Cortex of kidney (tissue), 1 donor: ENCODE measurements at places on chromosomes 16 and 17.

GRCh38 chr17:48131216-48131824 lies 23.8 kb downstream of the SNX11 start:
- DNase-seq, result no peak

DNA sequence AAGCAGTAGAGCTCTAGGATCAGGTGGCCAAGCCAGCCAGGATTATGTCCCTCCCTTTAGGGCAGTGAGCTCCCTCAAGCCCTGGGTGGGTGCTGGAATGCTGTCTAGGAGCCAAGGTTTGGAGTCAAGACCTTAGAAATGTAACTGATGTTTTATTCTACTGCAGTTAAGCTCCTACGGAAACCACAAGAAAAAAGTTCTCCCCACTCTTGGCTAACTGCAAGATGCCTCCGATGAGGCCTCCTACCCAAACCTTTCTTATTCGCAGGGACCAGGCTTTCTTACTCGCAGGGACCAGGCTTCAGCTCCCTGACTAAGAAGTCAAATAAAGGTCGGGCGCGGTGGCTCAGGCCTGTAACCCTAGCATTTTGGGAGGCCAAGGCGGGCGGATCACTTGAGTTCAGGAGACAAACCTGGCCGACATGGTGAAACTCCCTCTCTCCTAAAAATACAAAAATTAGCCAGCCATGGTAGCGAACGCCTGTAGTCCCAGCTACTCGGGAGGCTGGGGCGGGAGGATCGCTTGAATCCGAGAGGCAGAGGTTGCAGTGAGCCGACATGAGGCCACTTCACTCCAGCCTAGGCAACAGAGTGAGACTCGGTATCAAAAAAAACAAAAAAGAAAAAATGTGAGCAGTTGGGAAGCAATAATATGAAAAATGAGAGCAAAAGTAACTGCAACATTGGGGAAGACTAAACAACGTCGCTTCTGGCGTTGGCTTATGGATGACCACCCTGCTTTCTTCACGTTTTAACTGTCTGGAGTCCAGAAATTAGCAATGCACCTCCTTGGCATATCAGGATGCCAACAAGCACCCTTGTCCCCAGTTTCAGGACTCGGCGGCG lies 31.7 kb upstream of the ARL4D start:
- DNase-seq, result no peak

- DNase-seq, result no peak
Measured at GRCh38 chr17:37116671-37117185, 168.0 kb downstream of the AATF start.

DNA sequence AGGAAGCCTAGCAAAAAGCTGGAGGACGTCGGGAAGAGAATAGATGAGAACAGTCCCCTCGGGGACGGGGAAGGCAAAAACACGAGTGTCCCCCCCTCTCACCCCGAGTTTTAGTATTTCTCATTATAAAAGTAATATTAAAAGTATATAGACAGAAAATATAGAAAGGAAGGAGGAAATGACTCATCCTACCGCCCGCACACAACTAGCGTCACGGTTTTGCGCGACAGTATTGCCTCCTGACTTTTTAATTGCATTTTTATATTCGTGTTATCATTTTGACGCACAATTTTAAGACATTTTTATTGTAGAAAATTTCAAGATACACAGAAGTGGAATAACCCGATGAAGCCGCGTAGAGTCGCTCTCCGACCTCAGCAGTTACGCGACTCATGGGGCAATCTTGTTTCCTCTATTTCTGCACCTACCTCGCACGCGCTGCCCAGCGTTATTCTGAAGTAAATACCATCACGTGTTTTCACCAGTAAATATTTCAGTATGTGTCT lies 652 bp upstream of the SLC25A19 start:
- DNase-seq, result no peak

DNA sequence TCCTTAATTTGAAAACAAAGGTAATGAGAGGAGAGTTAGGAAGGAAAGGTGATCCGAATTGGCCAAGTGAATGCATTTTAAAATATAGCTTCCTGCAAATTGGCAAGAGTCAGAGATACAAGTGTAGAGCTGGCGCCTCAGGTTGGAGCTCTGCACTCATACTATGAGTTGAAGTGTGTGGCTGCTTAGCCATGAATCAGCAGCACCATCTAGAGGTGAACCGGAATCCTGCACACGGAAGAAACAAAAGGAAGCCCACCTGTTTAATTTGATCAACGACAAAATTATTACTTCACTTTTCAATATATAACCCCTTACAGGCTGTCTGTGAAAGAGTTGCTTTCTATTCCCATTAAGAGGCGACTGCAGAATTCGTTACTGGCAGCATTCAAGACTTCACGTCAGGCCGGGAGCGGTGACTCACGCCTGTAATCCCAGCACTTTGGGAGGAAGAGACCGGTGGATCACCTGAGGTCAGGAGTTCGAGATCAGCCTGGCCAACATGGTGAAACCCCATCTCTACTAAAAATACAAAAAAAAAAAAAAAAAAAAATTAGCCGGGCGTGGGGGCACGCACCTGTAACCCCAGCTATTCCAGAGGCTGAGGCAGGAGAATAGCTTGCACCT lies 1253.7 kb upstream of the CDH8 start:
- no peak for DNase-seq

DNA sequence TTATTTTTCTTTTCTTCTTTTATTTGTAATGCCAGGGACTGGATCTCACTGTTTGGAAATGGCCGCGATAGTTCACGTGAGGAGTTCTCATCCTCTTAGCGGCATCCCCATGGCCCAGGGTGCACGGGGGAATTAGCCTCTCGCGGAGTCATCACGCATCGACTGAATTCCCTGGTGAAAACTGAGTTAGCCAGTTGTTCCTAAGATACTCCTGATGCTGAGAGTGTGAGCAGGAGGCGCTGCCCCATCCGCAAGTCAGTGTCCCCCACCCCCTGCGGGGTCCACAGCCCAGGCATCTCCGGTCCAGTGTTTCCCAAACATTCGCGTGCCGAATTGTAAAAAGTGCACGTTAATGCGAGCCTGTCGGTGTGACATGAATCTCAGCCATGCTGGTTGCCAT lies 277.2 kb downstream of the CPPED1 start:
- no peak for DNase-seq

DNA sequence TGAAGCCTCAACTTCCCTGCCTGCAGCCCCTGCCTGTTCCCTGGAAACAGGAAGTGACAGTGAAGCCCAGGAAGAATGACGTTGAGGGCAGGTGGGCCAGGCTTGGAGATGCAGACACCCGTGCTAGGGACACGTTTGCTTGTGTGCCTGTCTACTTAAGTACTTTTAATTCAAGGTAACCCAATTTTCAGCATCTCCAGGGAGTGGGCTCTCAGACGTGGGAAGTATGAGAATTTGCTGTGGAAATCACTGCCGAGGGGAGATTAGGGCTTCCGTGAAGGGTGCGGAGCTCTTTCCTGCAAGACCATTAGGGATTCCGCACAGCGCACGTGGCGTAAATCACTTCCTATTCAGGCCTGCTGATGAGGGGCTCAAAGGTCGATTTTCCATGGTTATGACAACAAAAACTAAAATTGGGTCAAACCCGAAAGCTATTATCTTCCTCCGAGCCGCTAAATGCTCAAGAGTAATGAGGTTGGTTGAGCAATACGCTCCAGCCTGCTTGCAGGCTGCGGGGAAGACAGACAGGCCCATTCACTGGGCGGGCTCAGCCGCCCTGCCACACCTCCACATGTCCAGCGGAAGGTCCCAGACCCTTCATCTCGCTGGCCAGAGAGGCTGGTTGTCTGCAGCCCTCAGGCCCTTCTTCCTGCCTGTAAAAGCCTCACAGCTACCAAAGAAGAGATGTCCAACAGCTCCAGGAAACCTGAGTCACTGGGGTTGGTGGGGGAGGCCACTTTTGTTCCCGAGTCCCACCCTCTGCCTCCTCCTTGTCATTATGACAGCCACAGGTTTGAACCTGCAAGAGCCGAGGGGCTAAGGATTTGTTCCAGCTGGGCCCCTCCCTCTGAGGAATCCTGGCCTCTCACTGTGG lies 109.9 kb downstream of the RBFOX3 start:
- DNase-seq, result no peak

DNA sequence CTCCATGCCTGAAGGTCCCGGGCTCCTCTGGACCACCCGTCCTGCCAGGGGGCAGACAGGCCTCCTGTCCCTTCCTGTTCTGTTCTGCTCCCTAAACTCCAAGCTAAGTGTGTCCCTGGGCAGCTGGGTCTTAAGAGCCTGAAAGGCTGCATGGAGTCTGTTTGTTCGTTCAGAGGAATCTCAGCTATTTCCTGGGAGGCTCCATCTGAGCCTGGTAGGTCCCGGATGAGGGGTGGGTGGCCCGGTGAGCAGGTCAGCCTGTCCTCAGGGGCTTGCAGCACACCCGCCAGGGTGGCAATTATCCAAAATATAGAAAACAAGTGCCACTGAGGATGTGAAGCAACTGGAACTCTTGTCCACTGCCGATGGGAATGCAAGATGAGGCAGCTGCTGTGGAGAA lies 12.6 kb downstream of the ACTG1 start:
- DNase-seq, result no peak

DNA sequence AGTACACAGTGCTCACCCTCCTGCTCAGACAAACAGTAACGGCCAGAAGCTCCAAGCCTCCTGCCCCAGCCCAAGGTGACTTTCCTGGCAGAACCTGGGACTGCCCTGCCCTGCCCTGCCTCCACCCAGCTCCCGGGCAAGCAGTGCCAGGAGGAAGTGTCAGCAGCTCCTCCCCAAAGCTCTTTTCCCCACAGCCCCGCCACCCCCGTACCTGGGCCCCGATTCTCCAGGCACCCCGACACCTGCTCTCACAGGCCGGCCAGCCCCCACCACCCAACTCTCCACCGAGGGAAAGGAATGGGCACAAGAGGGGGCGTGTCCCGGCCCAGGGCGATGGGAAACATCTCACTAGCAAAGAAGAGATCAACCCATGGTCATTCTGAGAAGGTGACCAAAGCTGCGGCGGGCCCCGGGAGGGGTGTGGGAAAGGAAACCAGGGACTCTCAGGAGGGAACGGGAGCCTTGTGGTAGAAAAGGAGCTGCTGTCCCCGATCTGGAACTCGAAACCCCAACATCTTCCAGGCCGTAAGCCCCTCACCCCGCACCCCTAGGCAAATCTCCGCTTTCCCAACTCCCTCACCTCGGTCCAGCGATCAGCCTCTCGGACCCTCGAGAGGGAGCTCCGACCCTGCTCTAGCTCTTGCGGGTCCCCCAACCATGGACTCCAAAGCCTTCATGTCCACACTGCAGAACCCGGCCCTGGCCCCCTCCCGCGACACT lies 1.2 kb downstream of the BCAR1 start:
- no peak for DNase-seq

DNA sequence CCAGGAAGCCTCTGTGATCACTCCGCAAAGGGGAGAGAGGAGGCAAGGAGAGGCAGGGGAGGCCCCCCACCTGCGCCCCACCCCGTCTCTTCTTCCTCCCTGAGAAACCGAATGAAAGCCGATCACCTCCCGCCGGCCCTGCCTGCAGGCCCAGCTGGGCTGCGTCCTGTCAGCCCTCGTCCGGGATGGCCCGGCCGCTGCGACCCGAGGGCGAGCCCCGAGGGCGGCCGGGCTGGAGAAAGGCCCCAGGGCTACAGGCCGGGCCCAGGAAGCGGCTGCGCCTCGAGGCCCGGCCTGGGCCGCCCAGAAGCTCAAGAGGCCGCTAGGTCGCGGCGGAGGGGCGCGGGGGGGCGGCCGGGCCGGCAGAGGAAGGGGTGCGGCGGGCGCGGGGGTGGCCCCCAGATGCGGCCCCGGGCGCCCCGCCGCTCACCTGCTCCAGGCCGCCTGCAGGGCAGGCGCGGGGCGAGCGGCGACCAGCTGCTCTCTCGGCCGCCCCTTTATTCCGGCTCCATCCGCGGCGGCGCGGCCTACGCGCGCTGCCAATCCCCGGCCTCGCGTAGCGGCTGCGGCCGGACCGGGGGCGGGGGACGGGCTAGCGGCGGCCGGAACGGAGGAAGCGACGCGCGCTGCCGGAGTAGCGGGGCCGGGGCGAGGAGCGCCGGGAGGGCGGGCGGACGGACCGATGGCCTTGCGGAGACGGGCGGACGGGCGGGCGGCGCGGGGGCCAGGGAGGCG lies at the start of gene ZNF319:
Gene ZNF319 (minus strand): TSS at position 702 of the 735 bp plus-strand sequence. CDS start 2,407 bp downstream, outside the sequence.
- DNase-seq, result no peak

DNA sequence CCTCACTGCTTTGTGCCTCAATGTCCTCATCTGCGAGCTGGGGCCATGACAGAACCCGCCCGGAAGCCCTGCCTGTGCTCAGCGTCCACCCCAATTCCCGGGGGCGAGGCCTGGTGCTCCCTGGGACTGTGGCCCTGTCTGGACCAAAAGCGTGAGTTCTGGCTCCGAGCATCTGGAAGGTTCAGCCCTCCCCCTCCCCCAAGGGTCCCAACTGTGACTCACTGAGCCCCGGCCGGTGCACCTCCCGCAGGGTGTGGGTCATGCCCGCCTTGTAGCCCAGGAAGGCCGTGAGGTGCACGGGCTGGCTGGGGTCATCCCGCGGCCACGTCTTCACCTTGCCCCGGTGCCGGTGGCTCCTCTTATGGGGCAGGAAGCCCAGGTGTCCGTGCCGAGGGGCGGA lies 755 bp downstream of the RPL3L start:
- no peak for DNase-seq

GRCh38 chr17:61219460-61219859 lies 180.2 kb upstream of the TBX2 start:
- no peak for DNase-seq

- no peak for DNase-seq
Measured at GRCh38 chr17:57478478-57479250, 222.3 kb downstream of the MSI2 start.

- DNase-seq, result no peak
Measured at GRCh38 chr16:12818326-12818725, 14.6 kb upstream of the CPPED1 start.

GRCh38 chr17:1997927-1998742 lies 27.0 kb downstream of the RTN4RL1 start:
- DNase-seq, result no peak

- no peak for DNase-seq
Measured at GRCh38 chr17:76331083-76331482, 22.6 kb downstream of the PRPSAP1 start.

- no peak for DNase-seq
Measured at GRCh38 chr17:32461498-32461852, 17.2 kb downstream of the PSMD11 start.

GRCh38 chr17:20045476-20045875 lies 36.3 kb downstream of the SPECC1 start:
- DNase-seq, result no peak

DNA sequence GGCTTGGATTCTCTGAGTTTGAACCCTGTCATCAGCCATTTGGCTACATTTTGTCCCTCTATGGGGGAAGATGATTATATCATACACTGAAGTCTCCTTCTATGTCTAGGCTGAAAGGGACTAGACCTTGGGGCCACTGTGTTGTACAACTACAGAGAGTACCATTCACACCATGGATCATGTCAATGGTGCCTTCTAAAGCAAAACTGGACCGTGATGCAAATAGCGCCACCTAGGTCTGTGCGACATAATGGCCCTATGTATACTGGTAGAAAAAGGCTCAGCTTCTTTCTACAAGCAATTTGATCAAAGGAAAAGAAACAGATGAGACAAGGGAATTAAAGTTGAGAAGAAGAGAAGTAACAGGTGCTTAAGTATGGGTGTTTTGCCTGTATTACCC lies 100.7 kb downstream of the LYRM1 start:
- DNase-seq, result no peak

GRCh38 chr16:84234321-84235241 lies 5.2 kb downstream of the KCNG4 start:
- no peak for DNase-seq

- no peak for DNase-seq
Measured at GRCh38 chr16:53414381-53414780, 19.9 kb upstream of the RBL2 start.
